Activated naive CD4-positive, alpha-beta T cell treated with Interleukin-2 at 50 U/mL for 16 hours (primary cell): ENCODE measurements at places on chromosomes 12 and 14.

- no peak for DNase-seq
These were observed 67.1 kb upstream of the CPM start for GRCh38 chr12:69000074-69000473.

- no peak for DNase-seq
These were observed 39.4 kb upstream of the FUT8 start for GRCh38 chr14:65373016-65373670.

GRCh38 chr14:78417532-78417931, 247.4 kb downstream of the NRXN3 start:
- no peak for DNase-seq

DNA sequence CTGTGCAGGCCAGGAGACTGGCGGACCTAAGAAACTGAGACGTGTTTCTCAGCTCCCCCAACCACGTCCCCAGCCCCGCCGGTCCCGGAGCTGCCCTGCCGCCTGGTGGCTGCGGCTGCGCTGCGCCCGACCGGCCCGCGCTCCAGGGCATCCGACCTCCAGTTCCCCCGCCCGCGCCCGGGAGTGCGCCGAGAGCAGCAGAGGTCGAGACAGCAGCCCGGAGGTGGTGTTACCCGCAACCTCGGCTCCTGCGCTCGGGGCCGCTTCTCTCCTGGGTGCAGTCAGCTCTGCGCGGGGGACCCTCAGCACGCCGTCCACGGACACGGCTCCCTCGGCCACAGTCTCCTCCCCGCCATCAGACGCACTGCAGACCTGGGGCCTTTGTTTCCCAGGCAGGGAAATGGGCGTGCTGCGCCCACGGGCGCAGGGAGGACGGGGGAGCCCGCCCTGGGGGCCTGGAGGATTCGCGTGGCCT, 21.6 kb upstream of the GPR132 start:
- DNase-seq, result peak; percentile 85

- no peak for DNase-seq
These were observed 254.7 kb upstream of the TBX3 start for GRCh38 chr12:114938487-114939210.

GRCh38 chr12:18262514-18262913, 1.2 kb downstream of the PIK3C2G start:
- no peak for DNase-seq

DNA sequence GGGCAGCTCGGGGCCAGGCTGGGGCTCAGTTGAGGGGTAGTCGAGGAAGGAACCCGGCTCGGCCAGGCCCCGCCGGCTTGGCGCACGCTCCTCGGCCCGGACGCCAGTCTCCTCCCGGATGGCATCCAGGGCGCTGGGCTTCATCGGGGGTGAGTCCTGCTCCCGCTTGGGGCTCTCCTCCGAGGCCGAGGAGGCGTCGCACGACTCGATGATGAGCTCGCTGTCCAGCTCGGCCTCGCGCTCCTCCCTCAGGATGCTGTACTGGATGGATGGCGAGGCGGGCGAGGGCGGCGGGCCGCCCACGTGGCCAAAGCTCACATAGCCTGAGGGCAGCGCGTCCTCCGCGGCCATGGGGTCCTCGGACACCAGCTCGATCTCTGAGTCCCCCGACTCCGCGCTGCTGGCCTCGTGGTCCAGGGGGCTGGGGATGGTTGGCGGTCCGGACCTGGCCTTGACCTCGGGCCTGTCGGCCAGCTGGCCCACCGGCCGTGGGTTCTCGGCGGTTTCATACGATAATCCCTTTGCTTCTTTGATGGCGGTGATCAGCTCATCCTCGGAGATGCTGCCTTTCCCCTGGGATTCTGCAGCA, 143.4 kb downstream of the RTN1 start:
- no peak for DNase-seq

GRCh38 chr12:100348657-100349454, 8.0 kb upstream of the SLC17A8 start:
- DNase-seq, result no peak

DNA sequence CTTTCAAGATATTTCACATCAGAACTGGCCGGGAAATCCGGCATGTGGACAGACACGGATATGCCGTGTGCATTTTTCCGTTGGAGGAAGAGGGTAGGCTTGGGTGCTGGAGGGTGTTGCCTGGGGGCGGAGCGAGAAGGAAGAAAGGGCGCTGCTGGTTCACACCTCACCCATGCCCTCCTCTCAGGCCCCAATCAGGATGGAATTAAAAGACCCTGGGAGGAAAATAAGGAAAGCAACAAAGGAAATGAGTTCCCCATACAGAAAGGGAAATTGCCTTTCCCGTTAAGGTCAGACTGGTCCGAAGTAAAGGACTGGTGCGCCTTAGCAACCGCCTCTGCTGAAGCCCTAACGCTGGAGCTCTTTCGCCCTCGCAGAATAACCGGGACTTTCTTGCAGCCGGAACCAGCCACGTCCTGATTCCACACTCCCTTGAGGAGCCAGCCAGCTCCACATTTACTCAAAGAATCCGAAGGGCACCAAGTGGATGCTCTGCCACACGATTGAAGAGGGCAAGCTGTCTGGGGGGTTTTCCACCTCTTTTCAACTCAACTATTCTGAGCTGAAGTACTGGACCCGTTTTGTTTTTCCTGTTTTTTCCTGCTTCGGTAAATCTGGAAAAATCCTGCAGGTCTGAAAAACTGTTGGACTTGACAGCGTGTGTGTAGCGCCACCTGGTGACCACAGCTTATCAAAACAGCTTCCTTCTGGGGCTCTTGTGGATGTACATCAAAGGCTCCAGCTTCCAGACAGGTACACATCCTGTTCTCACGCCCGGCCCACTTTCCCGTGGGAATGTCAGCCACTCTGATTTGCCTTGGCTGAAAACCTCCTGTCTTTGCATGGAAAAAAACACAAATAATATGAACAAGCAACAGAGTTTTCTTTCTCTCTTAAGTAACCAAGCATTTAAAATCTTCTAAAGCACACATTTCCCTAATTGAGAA, 37.6 kb upstream of the BCL2L14 start:
- DNase-seq, result peak; percentile 73

DNA sequence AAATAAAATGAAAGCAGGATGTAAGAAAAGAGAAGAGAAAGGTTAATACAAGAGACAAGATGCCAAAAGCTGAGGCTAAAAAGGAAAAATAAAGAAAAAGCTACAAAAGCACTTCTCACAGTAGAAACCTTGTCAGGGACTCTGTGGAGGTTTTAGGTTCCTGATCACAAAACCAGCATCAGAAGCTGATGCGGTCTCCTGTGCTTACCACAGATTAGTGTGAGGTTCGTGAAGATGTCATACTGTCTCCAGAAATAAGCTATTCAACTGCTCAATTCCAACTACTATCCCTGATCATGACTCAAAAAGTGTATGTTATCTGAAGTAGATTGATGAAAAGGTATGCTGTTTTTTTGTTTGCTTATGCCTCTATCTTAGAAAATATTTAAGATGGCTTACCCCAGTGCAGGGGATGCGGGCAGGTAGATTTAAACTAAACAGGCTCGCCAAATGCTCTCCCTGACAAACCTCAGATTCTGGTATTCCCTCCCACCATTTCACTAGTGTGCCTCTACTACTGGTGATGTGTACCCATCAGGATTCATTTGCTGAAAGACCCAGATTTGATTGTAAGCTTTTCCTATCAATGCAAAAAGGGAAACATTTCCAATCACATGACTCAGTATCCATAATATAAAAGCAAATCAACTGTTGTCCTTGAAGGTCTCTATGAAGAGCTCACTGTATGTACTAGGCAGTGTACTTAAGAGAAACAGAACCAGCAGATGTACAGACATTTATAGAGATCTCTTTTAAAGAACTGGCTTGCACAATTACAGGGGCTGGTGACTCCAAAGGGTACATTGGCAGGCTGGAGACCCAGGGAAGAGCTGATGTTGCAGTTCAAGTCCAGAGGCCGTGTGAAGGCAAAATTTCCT, 169.5 kb upstream of the FOXN3 start:
- no peak for DNase-seq
